ENCODE measurements at places on chromosomes 11 and 22. TPM values are rescaled to one million over a fixed set of nuclear protein-coding genes. Genes with fewer than 3 reads are reported as not detected.

MAJIN gene
- 0.45 TPM for total RNA-seq

DNA sequence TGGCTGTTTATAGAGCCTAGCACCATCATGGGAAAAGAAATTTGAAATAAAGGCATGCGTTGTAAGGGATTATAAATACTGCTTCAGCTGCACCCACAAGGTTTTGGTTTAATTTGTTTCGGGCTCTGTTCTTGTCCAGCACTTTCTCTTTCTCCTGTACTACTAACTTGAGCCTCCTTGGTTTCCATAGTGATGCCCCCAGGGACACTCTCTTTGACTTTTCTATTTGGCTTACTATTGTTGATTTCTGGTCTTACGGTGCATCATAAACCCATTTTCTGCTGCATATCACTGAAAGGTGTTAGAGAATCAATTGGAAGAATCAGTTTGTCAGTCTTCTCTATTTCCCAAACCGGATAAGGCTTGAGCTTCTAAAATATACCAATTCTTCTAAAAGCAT is 1674.3 kb upstream of the RAG2 start:
- DNase-seq, result no peak

- DNase-seq, result no peak
Observed at GRCh38 chr11:77726524-77726923, 88.9 kb upstream of the CLNS1A start.

GRCh38 chr22:47927648-47928210 is 1165.3 kb downstream of the TBC1D22A start:
- no peak for DNase-seq

DRAP1 gene
- 167 TPM for total RNA-seq

DNA sequence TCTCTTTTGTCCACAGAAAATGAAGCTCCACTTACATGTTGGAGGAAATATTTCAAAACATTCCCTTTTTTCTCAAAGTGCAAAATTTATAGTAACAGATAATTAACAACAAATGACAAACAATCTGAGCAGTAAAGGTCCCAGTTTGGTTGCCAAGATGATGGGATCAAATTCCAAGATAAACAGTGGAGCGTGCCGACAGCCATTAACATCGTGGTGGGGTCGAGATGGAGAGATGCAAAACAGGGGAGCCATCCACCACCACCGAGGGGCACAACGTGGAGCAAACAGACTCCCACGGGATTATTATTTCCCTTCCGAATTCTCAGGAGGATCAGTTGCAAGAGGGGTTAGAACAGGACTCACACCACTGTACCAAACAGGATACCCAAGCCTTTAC is 17.2 kb downstream of the MPPED2 start:
- no peak for DNase-seq

DNA sequence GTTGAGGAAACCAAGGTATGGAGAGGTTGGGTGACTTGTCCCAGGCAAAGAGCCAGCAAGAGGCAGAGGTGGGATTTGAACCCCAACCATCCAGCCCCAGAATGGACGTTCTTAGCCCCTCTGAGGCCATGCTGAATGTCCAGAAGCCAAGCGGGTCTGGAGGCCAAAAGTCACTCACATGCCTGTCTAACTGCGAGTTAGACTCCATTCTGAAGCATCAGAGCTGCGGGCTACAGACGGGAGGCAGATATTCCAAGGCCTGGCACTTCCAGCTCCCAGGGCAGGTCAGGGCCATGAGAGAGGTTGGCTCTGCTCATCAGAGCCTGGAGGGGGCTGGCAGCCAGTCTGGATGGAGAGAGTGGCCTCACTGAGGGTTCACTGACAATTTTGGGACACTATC is 616.5 kb downstream of the BRD1 start:
- no peak for DNase-seq

- DNase-seq, result no peak
Observed at GRCh38 chr11:47992959-47993820, 12.8 kb downstream of the PTPRJ start.

- no peak for DNase-seq
Observed at GRCh38 chr11:26027887-26028286, 304.0 kb upstream of the ANO3 start.

CREB3L1 gene
- total RNA-seq, result 0.14 TPM

FAM227A gene
- total RNA-seq, result 0.37 TPM

DNA sequence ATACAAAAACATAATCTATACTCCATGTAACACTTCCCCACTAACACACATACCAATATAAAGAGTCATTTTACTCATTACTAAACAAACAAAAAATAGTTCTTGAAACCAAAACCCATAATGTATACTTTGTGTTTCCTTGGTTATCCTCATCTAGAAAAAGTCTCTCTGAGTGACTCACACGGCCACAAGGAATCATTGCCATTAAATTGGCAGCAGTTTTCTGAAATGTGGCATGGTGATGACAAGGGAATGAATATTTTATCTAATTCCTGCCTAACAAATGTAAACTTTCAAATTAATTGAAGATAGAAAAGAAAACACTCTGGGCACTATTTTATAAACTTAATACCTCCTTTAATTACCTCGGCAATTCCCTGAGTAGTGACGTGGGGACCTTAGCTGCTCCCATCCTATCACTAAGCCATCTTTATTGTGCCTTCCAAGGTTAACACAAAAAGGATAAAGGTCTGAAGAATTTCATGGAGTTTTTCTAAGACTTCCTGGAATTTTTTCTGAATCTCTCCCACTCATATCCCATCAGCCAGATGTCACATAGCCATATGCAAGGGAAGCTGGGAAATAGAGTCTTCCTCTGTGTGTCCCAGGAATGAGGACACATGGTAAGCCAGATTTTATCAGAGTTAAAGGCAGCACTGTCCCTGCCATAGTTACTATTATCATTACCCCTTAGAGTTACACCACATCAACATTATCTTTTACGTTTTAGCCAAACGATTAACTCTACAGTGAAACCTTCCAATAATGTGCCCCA is 857.2 kb upstream of the TENM4 start:
- no peak for DNase-seq

DNA sequence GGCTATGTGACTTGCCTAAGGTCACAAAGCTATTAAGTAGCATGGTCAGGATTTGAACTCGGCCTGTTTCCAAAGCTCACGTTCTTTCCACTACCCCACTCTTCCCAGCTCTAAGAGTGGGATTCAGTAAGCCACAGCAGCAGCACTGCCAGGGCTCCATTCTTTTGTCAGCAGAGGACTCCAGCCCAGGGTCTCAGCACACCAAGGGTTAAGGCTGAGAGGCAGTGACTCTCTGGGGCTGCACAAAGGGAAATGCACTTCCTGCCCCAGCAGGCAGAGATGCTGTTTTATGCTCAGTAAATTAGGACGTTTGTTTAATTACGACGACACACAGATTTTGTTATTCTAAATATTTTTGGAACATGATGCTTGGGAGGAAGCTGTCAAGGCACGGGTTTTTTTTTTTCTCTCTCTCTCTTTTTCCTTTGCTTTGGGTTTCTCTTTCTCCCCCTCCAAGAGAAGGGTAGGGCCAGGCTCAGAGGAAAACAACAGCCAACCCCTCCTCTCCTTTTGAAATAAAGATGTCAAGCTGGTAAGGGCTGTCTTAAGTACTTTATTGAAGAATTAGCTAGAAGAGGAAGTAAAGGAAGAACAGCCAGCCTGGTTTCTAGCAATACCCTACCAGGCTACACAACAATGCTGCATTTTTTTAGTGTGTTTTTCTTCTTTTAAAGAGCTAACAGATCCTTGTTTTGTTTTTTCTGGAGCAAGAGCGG is 2.8 kb downstream of the MYH9 start:
- no peak for DNase-seq

- DNase-seq, result peak; percentile 65
Observed at GRCh38 chr22:40728731-40729189, 49.5 kb downstream of the MCHR1 start.

C11orf87 gene
- total RNA-seq, result not detected

DNA sequence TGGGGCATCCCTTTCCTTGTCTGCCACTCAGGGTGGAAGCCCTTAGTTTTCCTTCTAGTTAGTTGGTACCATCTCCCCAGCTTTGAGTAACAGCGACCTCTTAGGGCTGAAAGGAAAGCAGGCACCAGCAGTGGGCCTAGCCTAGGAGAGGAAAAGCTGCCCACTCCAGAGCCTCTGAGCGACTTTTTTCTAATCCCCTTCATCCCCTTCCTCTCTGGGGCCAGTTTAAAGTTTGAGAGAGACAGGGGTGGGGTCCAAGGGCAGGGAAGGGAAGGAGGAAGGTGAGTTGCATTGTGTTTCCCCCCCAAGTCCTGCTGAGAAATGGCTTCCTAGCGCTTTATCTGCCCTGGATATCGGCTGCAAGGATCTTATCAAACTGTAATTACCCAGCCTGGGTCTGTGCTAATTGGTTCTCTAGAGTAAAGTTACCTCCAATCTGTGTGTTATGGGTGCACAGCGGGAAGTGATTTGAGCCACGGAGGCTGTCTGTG is 573.9 kb upstream of the CADM1 start:
- DNase-seq, result no peak

DNA sequence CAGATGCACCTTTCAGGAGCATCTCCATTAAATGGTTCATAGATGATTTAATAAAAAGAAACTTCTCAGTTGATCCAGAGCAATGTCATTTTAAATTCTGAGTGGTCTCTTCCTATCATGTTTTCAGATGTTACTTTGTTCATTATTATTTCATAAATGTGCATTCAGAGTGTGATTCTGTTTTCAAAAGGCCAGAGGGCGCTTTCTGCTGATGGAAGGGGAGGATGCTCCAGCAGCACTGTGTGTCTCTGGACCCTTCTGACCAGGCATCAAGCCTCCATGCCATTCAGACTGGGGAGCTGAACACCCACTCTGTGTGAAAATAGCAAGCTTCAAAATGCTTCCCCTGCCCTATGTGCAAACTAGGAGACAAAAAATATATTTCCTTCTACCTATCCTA is 23.9 kb upstream of the CRTAM start:
- no peak for DNase-seq

- DNase-seq, result no peak
Observed at GRCh38 chr22:38981005-38981991, 849 bp upstream of the APOBEC3B start.

DNA sequence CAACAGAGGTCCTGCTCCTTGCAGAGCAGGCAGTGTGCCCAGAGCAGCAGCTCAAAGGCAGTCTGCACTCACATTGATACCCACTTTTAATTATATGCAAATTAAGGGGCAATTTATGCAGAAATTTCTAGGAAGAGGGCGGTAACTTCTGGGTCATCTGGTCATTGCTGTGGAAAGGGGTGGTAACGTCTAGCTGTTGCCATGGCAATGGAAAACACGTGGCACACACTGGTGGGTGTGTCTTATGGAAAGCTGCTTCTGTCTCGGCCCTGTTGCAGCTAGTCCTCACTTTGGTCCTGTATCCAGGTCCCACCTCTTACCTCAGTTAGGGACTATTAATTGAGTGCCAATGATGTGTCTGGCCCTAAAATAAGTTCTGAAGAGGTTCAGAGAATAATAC is 36.8 kb downstream of the BARX2 start:
- no peak for DNase-seq

CASP5 gene
- total RNA-seq, result not detected

GRCh38 chr11:1776331-1776851 is 12.7 kb upstream of the CTSD start:
- no peak for DNase-seq

DNA sequence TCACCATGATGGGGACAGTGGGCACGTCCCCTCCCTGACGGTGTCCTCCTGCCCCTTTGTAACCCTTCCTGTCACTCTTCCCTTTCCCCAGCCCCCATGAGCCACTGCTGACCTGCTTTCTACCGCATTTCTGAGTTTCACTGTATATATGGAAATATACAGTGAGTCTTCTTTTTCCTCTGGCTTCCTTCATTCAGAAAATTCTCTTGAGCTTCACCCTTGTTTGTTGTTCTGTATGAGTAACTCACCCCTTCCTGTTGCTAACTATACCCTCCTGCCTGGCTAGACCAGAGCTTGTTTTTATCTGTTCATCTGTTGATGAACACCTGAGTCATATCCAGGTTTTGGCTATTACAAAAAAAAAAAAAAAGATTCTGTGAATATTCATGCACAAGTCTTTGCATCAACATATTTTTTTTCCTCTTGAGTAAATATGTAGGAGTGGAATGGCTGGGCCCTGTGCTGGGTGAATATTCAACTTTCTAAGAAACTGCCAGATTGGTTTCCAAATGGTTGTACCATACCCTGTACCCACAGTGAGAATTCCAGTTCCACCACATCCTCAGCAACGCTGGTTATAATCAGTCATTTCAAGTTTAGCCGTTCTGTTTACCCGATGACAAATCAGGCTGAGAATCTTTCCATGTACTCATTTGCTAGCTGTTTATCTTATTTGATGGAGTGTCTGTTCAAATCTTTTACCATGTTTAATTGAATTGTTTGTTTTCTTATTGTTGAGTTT is 62.0 kb downstream of the IGF2 start:
- DNase-seq, result no peak

DNA sequence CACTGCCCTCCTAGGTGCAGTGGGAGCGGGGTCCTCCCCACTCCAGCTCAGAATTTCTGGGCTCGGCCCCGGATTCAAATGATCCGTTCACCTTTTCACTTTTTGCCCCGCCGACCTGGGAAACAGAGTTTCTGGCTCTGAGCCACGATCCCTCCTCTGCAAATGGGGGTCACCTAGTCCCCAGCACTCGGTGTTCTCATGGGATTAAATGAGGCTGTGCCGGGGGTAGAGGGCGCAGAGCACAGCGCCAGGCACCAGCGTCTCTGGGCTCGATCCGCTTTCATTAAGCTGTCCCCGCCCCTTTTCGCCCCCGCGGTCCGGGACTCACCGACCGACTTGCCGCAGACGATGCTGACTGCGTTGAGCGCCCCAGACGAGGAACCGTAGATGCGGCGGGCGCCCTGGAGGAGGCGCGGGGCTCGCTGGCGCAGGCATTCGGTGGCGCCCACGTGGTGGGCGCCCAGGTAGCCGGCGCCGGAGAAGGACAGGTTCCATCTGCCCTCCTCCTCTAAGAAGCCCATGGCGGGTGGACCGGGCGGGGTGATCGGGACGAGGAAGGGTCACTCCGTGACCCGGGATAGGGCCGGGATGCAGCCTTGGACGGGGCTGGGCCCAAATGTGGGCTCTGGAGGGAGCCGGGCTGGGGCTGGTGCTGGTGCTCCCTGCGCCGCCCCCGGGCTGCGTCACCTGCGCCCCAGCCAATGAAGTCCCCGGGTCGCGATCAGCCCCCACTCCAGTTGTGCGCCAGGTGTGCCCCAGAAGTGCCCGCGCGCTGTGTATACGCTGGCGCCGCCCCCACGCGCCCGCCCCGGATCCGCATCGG is at the start of gene PNPLA5:
Gene PNPLA5, minus strand, starts transcription at position 654 of the 823 bp plus-strand sequence. Its CDS starts 133 bp downstream, at position 521.
- peak; percentile 13 for DNase-seq

UCP2 gene
- total RNA-seq, result 271 TPM
